ENCODE measurements at places on chromosomes 12 and 14.

DNA sequence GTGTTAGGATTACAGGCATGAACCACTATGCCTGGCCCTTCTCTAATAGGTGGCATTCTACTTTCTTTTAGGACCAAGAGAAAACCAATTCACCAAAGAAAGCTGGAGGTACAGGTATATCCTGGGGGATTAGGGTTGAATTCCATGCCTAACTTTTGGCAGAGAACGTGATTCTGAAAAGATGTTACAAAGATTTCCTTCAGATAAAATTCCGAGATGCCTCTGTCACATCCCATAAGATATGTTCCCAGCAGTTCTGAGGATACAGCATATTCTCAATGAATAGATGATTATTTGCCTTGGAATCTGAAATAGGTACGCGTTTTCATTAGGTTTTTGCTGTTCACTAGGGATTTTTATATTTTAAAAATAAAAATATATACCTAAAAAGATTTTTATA, 111.9 kb upstream of the KRAS start:
- no peak for DNase-seq

DNA sequence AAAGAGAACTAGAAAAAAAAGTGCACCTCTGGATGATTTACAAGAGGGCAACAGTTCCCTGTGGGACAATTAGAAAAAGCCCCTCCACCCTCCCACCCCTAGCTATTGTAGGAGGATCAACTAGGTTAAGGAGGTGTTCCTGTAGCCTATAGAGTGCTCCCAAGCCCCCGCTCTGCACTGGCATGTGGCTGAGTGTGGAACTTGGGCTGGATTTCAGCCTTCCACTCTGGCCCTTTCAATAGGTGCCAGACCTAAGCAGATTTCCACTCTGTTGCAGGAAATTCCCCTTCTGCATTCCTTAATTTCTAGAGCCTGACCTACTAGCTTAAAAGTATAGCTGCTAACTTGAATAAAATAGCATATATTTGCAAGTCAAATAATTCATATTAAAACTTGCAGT, 2.8 kb downstream of the NFATC4 start:
- DNase-seq, result no peak

GRCh38 chr14:67704484-67705089, 2.9 kb downstream of the RDH12 start:
- peak; percentile 77 for DNase-seq

DNA sequence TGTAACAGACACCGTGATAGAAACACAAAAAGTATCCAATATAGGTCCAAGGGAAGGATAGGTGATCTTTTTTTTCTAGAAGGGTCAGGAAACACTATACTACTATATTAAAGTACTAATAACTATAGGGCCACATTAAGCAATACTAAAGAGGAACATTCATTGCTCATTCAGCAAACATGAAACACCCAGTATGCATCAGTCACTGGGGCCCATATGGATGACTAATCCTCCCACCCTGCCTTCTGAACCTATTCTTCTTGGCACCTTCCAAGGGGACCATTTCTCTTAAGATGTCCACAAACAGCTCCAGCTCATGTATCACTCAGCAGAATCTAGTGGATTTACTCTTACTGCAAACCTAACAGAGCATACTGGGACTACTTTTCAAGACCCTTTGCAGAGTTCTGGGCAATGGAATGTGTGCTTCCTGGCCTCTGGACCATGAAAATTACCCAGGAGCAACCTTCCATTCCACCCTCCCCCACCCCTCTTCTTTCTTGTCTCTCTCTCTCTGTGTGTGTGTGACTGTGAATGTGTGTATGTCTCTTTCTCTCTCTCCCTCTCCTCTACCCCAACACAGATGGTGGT, 187.9 kb downstream of the EPS8 start:
- DNase-seq, result no peak

DNA sequence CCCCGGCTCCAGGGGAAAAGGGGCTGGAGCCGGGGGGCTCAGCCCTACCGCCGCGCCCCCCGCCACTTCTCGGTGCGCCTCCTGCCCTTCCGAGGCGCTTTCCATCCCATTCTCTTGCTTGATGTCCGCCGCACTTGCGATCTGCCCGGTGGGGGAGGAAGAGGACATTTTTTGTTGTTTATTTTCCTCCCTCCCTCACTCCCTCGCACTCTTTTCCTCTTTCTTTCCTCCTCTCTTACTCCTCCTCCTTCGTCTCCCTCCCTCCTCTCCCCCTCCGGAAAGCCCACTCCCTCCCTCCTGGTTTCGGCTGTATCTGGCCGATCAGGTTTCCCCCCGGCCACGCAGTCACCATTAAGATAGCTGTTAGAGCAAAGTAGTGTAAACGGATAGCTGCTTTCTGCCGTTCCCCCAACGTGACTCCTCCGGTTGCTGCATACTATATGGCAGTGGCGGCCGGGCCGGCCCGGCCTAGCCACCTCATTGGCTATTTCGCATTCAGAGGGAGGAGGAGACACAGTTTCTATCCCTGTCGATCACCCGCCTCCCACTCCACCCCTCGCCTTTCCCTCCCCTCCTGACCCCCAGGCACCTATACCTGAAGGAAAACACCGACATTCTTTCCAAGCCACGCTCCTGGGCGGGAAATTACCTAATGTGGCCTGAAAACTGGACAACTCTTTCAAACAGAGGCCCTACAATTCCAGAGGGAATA, at the start of gene SIX4:
SIX4 (minus strand) TSS at position 445 of the 712 bp plus-strand sequence; CDS start at position 168, 277 bp downstream.
- DNase-seq, result peak; percentile 93

DNA sequence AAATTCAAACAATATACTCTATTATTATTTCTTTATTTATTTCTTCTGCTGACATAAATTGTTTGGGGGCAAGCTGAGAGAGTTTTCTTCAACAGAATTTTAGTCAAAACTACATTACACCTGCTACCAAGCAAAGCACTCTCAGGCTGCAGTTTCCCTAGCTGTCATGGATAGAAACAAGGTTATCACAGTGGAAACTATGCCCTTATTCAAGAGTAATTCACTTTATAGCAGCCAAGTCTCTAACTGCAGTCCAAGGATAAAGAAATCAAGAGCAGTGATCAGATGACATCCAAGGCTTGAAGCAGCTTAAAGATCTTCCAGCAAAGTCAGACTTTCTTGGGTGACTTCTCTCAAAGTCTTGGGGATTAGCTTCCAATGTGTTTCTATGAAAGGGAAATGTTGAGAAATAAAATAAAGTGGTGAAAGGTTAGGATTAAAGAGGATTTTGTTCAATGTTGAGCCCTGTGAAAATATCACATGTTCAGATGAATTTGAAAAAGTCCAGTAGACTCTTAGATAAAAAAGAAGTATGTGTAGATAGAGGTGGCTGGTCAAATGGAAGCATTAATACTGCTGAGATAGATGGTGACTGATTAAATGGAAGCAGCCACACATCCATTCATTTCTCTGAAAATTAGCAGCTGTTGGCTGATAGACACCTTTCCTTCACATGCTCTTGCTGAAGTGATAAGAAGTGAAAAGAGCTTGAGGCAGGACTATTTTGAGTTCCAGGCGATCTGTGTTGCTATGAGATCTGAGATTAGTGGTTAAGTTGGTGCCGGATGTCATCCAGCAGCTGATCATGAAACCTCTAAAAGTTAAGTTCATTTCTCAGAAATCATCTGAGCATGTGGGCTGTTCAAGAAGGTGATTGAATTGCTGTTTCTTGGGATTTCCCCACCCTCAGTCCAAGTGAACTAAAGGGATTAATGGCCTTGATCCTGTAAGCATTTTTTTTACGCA, 257.8 kb upstream of the BTG1 start:
- DNase-seq, result no peak

DNA sequence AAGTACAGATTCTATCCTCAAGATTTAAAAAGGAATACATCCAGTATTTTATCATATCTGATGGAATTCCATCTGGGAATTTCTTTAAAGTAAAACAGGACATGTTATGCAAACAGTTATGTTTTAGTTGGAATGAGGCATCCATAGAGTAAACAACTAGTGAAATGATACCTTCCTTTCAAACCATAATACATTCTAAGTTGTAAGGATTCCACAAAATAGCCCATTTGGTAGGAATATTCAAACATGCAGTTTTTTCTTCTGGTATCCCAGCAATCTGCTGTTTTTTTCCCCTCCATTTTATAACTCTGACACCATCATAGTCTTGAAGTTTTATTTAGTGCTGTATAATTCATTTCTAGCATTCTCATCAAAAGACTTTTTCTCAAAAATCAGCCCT, 149.6 kb downstream of the ADAMTS20 start:
- DNase-seq, result no peak

GRCh38 chr12:95465275-95465674, 8.7 kb upstream of the METAP2 start:
- no peak for DNase-seq

- DNase-seq, result no peak
These were observed 91.3 kb upstream of the PLEKHA5 start for GRCh38 chr12:19038209-19038608.

- peak; percentile 94 for DNase-seq
These were observed 45.6 kb downstream of the PITPNM2 start for GRCh38 chr12:123105211-123105826.

DNA sequence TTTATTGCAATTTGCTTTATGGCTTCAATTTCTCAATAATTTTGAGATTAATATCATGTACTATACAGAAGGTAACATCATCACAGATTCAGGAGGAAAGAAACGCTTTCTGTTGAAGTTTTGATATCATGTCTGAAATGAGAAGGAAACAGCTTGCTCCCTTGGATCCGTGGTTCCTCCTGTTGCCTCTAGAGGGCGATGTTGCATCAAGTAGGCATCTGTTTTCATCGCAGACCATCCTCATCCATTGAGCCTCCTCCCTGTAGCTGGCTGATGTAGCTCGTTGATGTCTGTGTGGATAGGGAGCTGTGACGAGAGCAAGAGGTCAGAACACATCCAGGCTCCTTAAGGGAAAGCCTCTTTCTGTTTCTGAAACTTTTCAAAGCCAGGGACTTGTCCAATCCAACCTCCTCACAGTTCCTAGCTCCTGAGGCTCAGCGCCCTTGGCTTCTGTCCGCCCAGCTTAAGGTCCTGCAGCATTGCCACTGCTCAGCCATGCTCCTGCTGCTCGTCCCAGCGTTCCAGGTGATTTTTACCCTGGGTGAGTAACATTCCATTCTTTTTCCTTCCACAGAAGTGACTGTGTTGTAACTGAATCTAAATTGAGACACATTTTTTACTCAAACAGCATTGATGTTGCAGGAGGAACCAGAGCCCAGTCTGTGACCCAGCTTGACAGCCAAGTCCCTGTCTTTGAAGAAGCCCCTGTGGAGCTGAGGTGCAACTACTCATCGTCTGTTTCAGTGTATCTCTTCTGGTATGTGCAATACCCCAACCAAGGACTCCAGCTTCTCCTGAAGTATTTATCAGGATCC, 304.8 kb upstream of the OR4E1 start:
- DNase-seq, result no peak

DNA sequence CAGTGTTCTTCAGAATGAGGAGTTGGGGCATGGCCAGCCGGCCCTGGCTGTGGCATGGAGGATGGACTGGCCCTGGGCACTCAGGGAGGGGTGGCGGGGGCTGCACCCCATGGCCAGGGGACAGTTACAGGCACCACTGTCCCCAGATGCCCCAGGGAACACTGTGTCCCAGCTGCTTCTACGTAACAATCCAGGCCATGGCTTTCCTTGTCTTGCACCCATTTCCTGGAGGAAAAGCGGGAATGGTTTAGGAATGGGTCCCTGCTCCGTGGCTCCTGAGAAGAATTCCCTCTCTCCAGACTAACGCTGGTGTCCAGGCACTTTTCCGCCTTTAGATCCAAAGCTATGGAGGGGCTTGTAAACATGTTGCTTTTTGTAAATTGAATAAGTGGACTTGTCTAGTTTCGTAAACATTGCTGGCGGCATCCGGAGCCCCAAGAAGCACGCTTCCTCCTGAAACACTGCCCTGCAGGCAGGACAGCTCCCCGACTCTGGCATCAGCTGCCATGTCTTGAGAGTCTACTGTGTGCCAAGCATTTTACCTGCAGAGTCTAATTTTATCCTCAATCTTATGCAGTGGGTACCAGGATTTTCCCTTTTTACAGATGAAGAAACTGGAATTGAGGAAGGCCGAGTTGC, 238.3 kb downstream of the SLC41A2 start:
- no peak for DNase-seq

DNA sequence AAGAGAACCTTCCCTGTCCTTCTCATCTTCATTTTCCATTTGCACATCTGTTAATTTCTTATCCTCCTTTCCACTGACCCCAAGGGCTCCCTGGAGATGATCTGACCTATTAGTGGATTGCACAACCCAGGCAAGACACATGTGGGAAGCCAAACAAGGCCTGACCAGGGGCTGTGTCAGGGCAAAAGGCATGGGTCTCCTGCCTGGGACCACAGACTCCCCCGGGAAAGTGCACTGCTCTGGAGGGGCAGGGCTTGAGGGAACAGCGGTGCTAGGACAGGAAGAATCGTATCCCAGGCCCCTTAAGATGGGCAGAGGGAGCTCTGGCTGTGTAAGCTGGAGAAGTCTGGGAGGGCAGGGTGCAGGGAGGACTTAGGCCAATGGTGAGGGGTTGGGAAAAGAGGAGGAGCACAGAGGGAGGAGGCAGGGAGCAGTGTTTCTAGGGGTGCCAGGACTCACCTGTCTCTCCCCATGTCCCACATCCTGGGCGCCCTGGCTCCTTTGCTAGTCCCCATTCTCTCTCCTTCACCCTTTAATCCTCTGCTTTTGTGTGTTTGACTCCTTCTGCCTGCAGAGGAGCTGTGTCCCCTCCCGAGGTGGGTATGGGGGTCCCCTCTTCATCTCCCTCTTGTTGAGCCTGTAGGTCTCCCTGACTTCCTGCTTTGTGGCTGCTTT, 25.3 kb downstream of the PLEKHG3 start:
- no peak for DNase-seq

- no peak for DNase-seq
These were observed 198.2 kb upstream of the RGS6 start for GRCh38 chr14:71734076-71734475.

DNA sequence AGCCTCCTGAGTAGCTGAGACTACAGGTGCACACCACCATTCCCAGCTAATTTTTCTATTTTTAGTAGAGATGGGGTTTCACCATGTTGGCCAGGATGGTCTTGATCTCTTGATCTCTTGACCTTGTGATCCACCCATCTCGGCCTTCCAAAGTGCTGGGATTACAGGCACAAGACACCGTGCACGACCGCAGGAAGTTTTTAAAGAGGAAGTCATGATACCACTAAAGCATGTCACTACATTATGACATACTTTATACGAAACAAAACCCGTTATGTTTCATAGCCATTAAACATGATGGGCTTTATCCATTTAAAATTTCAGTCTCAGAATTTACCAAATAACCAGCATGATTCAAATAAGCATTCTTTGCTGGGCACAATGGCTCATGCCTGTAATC, 83.8 kb upstream of the DUSP6 start:
- DNase-seq, result no peak
